ENCODE measurements at places on chromosomes 7 and 10.

DNA sequence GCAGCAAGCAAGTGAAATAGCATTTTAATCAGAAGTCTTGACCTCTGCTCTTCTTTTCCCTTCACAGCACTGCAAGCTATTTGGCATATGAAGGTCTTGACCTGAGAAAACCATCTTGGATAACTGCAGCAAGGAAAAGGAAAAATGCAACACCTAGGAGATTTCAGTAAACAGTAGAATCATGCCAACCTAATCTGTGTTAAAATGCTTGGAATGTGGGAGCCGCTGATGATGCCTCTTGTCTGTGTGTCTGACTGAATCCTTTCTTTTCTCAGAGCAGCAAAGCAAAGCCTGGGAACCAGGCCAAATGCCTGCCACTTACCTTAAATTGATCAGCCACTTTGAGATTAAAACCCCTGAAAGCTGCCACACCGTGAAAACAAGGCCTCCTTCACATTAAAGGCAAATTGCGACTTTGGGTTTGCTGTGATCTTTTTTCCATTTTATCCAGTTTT lies 80.4 kb upstream of the CDK6 start:
- DNase-seq = no peak

GRCh38 chr10:1716839-1717238 lies 20.5 kb downstream of the ADARB2 start:
- no peak for DNase-seq

GRCh38 chr7:130290745-130291144 lies 2.2 kb upstream of the CPA4 start:
- peak; percentile 27 for DNase-seq

DNA sequence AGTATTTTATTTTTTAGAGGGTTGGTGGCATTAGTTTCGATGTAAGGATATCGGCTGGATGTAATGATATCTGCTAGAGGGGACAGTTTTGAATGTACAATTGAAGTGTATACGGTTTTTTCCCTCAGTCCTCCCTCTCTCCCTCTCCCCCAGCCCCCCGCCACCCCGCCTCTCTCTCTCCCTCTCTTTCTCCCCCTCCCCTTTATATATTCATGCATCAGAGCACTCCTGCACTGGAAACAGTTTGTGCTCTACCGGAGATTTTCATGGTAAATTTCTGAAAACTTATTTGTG lies 1.6 kb downstream of the GLCCI1 start:
- no peak for DNase-seq

- DNase-seq = no peak
Observed at GRCh38 chr7:148201992-148202391, 388.6 kb upstream of the C7orf33 start.

GRCh38 chr7:154598396-154598795 lies 404.5 kb downstream of the PAXIP1 start:
- DNase-seq = no peak

DNA sequence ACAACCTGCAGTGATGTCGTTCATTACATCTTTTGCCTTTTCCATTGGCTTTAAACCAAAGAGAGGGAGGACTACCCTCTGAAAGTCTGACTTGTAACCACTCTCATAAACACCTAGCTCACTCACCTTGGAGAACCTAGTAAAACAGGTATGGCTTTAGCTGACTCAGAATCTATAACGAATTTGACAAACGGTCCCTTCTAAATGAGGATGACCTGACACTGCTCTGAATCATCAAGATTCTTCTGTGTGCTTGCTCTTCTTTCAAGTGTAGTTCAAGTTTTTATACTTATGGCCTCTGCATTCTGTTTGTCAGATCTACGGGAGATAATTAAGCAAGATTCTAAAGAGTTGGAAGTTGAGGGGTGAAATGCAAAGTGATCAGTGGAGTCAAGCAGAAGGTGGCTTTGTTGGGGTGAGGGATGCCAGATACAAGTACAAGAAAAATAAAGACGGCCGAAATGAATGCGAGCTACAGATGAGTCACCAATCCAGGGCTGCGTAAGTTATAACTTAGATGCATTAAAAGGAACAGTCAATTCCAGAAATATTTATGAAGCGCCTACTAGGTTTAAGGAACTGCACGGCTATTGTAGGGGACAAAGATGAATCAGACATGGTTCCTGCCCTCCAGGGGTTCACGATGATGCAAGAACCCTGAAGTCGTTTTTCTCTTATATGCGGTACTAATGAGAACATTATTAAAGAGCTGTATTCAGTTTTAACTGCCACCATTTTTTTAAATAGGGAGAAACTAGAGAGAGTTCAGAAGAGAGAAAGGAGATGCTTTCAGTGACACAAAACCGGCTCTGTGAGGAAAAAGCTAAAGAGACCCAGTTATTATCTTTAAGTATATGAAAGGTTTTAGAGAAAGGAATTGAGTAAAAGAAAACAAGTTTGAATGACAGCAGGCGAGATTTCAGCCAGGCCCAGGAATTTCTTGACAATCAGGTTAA lies 6.5 kb downstream of the HIPK2 start:
- DNase-seq = peak; percentile 60

DNA sequence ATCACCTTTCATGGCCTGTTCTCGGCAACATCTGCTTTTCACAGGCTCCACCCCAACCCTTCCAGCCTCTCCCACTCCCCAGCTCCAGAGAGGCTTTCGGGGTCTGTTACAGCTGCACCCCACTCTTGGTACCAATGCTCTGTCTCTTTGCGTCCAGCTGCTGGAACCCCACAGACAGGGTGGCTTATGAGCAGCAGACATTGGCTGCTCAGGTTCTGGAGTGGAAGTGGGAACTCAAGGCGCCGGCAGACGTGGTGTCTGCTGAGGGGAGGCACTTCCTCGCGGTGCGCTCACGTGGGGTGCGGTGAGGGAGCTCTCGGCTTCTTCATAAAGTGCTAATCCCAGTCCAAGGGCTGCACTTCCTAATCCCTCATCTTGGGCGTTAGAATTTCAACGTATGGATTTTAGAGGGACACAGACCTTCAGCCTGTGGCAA lies 185.7 kb downstream of the ELFN1 start:
- DNase-seq = no peak

DNA sequence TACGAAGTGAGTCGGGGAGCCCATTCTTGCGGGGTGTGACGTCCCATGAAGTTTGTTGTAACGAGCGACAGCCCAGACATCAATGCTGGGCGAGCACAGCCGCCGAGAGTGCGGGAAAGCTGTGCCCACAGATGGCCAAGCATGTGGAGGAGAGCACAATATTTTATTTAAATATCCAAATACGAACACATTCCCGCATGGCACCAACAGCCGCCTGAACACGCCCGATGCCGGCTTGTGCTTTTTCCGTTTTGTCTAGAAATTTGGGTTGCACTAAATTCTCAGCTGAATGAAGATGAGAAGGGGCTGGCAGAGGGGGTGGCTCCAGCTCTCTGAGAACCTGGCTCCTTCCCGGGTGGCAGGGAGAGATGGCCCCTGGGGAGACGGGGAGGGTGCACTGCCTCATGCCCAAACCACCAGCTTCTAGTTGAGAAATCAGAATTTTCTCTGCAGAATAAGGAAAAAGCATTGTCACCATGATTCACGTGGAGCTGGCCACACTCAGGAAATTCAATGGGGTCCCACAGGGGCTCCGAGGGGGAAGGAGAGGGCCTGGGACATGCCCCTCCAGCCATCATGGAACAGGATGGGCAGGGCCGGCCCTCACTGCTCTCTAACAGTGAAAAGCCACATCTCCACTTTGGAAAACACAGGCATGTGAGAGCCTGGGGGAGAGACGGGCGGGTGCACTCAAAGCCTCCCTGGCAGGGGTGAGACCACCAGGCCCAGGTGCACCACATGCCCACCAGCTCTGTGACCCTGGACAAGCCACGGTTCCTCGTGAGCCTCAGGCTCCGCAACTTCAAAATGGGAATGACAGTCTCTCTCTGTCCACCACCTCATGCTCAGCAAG lies 48.3 kb downstream of the EBF3 start:
- DNase-seq = no peak

DNA sequence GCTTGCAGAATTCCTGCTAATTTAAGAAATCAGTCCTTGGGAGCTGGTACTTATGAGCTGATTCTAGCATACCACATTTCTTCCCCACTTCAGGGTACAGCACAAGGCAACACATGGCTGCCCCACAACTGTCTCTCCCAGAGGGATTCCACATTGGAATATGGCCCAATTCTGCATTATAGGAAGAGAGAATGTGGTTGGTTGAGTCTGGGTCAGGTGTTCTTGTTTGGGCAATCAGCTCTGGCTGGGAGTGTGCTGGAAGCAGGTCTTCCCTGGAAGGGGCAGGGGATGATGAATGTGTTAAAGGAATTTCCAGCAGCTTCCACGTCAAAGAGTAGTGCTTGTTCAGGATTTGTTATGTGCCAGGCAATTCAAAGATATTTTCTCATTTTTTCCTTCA lies 95.7 kb downstream of the BUB3 start:
- DNase-seq = no peak

- DNase-seq = no peak
Observed at GRCh38 chr7:99184532-99185218, 23.2 kb downstream of the KPNA7 start.

GRCh38 chr7:45525057-45525456 lies 49.1 kb upstream of the ADCY1 start:
- DNase-seq = no peak

- DNase-seq = peak; percentile 21
Observed at GRCh38 chr7:150340024-150340749, 1.2 kb downstream of the RARRES2 start.

GRCh38 chr10:129706523-129706922 lies 239.5 kb downstream of the MGMT start:
- DNase-seq = no peak

GRCh38 chr10:95297402-95297801 lies 6.6 kb upstream of the PDLIM1 start:
- no peak for DNase-seq

- DNase-seq = no peak
Observed at GRCh38 chr7:140047197-140047596, 15.6 kb downstream of the PARP12 start.

DNA sequence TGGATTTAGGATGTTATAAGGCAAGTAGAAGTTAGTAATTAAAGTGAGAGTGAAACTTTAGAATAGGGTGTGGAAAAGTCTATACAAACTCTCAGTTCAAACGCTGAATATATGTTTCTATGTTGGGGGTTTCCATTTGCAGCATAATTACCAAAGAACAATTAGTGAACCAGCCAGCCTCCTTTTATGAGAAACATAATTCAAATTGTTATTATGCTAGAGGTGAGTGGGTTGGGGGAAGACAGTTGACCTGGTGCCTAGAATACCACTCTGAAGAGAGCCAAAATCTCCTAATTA lies 435.8 kb downstream of the MDFIC start:
- no peak for DNase-seq

DNA sequence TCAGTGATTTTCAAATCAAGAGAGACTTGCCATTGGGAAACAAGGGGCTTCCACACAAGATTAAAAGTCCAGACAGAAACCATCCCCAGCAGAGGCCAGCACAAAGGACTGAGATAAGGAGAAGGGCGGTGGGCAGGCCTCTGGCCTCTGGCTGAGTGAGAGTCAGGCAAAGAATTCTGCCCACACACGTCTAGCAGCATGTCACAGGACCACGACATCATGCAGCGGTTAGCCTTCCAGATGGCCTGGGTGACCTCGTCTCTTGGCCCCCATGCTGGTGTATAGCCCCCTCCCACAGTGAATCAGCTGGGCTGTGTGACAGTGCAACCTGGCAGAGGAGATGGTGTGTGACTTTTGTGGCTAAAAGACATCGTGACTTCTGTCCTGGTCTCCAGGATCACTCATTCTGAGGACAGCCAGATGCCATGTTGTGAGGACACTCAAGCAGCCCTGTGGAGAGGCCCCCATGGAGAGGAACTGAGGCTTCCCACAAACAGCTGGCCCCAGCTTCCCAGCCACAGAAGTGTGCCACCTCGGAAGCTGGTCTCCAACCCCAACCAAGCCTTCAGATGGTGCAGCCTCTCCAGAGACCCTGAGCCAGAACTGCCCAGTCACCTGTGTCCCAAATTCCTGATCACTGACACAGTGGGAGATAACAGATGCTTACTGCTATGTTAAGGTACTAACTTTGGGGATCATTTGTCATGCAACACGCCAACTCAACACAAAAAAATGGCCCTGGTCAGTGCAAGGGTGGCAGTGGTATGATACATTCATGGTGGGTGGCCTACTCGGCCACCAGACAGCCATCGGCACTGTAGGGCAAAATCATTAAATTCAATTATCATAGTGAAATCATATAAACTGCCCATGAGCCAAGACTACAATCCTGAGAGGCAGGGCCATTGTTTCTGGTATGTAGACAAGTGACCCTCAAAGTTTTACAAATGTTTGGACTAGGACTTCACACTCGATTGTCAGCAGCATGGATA lies 73.2 kb downstream of the TNS3 start:
- no peak for DNase-seq

GRCh38 chr7:42002654-42003053 lies 234.4 kb downstream of the GLI3 start:
- no peak for DNase-seq

- no peak for DNase-seq
Observed at GRCh38 chr10:87531908-87532622, 27.4 kb downstream of the MINPP1 start.

DNA sequence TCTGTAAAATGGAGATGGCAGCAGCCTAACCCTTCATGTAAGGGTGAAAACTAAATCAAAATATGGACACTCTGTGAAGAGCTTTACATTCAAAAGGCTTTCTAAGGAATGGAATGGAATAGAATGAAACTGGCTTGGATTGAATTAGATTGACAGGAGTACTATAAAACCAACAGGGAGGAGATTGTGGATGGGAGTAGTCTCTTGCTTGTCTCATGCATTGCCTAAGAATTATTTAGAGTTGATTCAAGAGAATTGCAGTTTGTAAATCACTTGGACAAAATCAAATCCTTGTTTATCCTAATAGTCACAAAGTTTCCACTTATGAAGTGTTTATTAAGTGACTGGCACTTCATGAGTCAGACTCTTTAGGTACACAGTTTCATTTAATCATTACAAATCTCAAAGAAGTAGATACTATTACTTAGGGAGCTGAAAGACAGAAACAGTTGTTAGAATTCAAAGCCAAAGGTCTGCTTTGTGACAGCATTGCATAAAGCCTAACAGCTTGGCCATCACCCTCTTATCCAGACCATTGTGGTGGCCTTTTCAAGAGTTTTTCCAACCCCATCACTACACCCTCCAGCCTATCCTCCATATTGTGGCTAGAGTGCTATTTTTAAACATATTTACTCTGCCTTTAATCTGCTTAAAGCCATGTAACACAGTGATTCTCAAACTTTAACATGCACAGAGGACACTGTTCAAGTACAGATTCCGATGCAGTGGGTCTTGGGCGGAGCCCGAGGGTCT lies 91.9 kb upstream of the GHITM start:
- DNase-seq = no peak

Measured in AG04450 (cell line).